Transverse colon (tissue), 4 donors: ENCODE measurements at places on chromosomes 16 and 17. TPM values are rescaled to one million over a fixed set of nuclear protein-coding genes. Genes with fewer than 3 reads are reported as not detected.

TXNL4B gene
- 23.9 TPM for total RNA-seq

KRT36 gene
- not detected for total RNA-seq

SDR42E2 gene
- total RNA-seq: not detected

CTRB2 gene
- not detected for total RNA-seq
